Hematopoietic multipotent progenitor cell treated with erythropoietin and hydrocortisone succinate and interleukin-3 and kit ligand, for 15 days (in vitro differentiated cells): ENCODE measurements at places on chromosomes 5 and 9.

DNA sequence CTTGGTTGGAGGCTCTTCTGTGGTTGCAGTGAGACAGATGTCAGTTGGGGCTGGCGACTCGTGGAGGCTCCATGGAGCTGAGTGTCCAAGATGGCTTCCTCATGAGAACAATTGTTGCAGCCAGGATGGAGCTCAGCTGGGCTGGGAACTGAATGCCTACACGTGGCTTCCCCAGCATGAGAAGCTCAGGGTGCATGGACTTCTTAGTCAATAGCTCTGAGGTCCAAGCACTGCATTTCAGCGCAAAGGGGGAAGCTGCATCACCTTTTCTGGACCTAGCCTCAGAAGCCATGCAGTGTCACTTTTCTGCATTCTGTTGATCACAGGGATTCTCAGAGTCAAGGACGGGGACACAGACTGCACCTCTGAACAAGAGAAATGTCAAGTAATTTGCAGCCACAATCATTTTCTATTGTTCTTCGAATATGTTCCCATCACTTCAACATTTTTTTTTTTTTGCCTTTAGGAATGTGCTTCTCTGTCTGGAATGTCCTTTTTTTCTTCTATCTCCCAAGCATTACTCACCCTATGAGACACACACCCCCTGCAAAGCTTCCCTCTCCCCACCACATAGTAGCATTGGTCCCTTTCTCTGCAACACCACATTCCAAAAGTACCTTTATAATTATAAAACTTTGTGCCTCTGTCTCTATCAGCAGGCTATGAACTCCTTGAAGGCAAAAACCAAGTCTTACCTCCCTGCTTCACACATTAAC lies 57.5 kb upstream of the STK32A start:
- no peak for DNase-seq

- no peak for DNase-seq
Measured at GRCh38 chr9:89249001-89249400, 62.0 kb upstream of the CKS2 start.

- DNase-seq: peak; percentile 28
Measured at GRCh38 chr5:131640043-131640856, 5.2 kb upstream of the RAPGEF6 start.

- DNase-seq: no peak
Measured at GRCh38 chr5:53871775-53872174, 311.3 kb downstream of the NDUFS4 start.

- DNase-seq: no peak
Measured at GRCh38 chr5:77390795-77391194, 101.3 kb downstream of the WDR41 start.

DNA sequence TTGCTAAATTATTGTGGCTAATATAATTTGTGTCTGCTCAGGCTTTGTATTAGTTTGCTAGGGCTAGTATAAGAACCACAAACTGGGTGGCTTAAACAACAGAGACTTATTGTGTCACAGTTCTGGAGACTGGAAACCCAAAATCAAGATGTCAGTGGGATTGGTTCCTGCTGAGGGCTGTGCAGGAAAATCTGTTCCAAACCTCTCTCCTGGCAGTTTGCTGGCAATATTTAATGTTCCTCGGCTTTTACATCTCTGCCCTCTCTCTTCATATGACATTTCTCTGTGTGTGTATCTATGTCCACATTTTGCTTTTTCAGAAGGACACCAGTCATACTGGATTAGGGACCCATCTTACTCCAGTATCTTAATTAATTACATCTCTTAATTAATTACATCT lies 498.8 kb upstream of the CD180 start:
- no peak for DNase-seq

DNA sequence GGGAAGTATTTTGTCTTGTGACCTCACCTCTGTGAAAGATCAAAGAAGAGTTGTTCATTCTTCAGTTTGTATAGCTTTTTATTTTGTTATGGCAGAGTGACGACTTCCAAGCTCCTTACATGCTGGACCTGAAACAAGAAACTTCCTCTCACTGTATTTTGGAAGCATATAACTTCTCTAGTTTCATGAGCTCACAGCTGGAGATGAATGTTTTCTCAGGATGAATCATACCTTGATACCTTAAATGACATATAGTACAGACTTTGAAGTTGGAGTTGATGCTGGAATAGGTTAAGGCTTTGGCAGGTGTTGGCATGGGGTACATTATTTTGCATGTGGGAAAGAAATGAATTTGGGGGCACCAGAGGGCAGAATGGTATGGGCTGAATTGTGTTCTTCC lies 112.5 kb downstream of the SLC25A46 start:
- no peak for DNase-seq

GRCh38 chr9:124684169-124684568 lies 86.9 kb downstream of the NR6A1 start:
- DNase-seq: no peak

- peak; percentile 40 for DNase-seq
Measured at GRCh38 chr5:78985725-78986223, 664 bp upstream of the ARSB start.

GRCh38 chr9:98791608-98792490 lies 4.5 kb downstream of the ANKS6 start:
- no peak for DNase-seq

DNA sequence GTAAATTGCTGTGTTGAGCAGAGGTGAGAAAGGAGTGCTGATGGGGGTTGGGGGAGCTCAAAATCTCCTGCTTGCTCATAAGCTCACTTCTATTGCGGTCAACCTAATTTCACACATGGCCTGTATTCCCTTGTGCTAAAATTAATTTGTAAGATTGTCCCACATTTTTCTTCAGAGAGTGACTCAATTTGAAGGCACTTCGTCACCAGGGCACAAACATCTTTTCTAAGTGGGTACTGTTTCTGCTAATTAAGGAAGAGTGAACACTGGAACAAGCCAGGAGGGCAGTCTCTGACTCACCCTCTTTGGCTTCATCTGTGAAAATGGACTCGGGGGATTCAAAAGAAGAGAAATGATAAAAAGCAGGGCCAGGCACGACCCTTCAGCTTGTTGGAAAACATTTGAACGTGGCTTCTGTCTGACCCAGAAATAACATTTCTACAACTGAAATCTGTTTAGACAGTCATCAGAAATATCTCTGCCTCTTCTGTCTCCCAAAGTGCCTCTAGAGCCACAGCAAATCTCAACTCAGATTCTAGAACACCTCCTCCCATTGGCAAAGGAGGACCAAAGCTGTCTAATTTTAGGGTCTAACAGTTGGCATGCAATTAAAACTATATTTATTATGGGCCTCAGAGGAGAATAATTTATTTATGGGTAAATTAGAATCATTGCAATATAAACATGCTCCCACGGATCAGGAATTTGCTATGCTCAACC lies 49.8 kb downstream of the FEM1C start:
- DNase-seq: no peak

DNA sequence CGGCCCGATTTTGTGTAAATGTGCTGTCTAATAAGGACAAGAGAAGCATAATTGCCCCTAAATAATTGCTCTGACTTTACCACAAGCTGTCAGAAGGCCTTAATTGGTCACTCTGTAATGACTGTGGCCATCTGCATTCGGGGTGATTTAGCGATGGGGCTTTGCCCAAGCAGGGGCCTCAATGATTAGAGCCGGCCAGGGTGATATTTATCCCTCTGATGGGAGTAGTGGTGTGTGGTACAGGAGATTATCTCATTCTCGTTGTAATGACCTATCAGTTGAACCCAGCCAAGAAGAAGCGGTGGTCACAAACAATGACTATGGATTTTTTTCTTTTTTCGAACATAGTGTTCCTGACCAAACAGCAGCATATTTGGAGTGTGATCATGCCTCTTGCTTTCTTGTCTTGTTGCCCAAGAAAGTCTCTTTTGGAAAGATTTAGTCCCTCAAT lies 72.0 kb upstream of the SAP30L start:
- DNase-seq: peak; percentile 76

DNA sequence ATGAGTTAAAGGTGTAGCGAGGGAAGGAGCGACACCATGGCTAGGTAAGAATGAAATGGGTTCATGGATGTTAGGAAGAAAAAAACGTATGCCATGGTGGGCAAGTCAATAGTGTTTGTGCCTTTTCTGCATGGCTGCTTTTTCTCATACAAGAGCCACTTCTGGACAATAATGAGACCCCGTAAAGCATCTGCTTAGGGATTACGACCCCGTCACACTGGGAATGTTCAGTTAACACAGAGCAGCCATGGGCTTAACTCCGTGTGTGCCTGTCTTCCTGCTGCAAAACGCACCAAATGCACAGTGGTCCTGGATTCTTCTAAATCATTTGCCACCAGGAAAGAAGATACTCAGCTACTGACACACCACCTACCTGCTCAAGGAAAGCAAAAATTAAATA lies 81.8 kb downstream of the NFIB start:
- no peak for DNase-seq

GRCh38 chr5:152097128-152097527 lies 172.5 kb upstream of the GLRA1 start:
- no peak for DNase-seq

DNA sequence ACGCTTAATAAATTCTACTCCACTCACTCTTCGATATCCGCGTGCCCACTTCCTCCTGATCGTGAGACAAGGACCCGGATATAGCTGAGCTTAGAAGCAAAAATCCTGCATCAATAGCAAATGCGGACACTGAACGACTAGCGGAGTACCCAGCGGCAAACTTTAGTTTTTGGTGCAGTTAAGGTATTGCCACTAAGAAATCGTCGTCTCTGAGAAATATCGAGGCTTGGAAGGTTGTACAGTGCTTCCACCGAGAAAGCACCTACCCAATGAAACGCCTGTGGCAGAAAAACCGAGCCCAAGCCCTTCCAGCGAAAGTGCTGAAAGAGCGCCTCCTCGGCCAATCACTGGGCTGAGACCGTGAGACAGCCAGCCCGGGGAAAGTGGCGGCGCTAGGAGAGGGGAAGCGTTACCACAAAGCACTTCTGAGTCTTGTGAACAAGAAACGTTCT lies 32.2 kb downstream of the ANXA2R start:
- peak; percentile 79 for DNase-seq

DNA sequence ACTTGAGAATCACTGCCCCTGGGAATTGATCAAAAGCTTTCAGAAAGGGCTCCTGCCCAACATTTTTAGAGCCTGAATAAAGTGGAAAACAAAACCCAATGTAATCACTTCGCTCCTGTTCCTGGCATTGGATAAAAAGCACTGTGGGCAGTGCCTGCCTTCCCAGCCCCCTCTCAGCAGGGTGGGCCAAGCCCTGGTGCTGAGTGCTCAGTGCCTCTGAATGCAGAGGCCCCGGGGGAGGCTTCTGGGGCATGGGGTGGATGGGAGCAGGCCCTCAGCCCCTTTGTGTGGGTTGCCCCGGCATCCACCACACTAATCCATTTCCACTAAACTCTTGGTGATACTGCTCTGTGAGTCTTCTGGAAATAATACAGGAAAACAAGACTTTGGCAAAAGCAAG lies 55.6 kb downstream of the CFAP90 start:
- DNase-seq: no peak

DNA sequence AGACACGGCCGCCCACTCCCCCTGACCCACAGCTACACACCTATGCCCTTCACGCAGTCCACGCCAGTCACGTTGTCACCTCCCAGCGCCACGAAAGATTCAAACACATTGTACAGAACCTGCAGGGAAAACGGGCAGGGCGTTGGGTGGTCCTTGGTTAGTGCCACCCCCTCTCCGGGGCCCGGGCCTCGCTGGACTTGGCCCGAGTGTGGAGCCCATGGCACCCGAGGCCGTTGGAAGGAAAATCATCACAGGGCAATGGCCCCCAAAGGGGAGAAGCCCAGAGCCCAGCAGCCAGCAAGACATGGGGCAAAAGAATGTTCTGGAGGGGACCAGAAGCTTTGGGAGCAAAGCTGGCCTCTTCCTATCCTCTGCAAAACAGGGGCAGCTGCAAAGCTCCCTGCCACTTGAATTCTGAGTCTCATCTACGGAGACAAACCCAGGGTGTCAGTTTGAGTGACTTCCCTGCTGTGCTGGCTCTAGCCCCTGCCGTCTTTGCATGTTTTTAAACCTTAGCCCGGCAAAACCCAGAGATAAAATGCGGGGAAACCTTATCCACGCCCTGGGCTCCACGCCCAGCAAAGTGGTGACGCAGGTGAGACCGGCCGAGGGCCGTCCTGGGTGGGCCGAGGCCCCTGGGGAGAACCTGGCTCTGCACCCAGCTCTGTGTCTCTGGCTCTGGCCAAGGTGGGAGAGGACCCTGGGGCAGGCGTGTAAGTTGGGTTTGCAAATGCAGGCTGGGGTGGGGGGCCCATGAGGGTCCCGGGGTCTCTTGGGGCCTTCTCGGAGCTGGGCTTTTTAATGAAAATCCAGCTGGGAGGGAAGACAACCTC lies 38.9 kb downstream of the SLC9A3 start:
- DNase-seq: no peak

DNA sequence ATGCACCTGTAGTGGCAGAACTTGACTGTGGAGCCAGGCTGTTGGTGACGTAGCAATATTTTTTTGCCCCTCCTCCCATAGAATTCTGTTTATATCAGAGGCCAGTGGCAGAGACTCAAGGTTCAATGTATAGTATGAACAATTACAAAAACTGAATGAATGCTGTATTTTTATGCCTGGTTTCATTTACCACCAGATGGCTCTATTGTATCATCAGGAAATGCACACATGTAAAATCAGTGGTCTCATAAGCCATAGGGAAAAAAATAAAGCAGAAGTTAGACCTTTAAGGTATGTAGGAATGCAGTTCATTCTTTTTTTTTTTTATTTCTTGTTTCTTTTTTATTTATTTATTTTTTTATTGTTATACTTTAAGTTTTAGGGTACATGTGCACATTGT lies 43.6 kb downstream of the CCDC192 start:
- DNase-seq: no peak

DNA sequence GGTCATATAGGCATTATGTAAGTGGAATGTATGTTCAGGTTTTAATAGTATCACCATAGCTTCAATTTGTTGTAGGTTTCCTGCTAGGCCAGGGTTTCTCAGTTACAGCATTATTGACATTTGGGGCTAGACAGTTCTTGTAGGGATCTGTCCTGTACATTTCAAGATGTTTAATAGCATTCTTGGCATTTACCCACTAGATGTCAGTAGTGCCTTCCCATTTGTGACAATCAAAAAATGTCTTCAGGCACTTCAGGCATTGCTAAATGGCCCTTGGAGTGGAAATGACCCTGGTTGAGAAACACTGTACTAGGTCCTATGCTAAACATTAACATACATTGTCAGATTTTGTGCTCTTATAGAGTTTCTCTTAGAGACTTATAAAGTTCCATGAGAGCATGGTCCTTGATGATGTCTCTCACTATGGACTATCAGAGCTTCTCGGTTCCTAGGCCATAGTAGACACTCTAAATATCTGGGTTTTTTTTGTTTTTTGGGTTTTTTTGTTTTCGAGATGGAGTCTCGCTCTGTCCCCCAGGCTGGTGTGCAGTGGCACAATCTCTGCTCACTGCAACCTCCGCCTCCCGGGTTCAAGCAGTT lies 1.4 kb downstream of the KIF20A start:
- DNase-seq: peak; percentile 72

DNA sequence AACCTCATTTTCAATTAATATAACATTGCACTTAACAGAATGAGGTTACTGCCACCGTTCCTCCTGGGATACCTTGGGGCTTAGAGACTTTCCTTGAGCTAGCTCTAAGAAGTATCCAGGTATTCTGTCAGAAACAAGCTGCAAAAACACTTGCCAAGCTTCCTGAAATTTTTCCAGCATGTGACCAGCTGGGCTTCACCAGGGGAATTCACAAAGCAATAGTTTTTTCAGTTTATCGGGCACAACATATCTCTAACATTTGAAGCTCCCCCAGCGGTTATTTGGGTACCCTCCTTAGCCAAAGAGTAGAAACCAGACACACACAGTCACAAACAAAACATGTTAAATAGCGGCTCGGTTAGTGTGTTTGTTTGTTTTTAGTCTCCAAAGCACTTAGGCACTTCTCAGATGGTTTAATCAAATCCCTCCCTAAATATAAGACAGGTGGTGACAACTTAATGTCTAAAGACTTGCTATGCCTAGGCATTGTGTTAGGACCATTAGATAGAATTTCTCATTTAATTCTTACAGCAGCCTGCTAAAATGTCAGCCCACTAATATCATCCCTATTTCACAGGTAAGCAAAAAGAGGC lies 278.2 kb downstream of the GLIS3 start:
- DNase-seq: no peak
